Cardiac fibroblast (primary cell): ENCODE measurements at places on chromosomes 11 and 22.

- no peak for DNase-seq
These were observed 139.0 kb upstream of the PITPNB start for GRCh38 chr22:28058036-28058435.

DNA sequence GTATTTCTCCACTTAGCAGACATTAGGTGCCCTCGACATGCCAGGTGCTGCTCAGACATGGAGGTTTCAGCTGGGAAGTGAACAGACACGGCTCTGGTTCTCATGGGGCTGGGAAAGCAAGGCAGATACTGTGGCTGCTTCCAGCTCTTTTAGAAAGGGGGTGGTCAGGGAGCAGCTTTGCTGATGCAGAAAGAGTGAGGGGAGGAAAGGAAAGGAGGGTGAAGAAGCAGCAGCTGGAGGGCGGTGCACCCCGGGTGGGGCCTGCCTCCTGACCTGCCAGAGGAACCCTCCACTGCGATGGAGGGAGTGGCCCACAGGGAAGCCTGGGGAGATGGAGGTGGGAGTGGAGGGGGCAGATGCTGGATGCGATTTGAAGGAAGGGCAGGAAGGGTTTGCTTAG is 76.8 kb downstream of the MORC2 start:
- no peak for DNase-seq

DNA sequence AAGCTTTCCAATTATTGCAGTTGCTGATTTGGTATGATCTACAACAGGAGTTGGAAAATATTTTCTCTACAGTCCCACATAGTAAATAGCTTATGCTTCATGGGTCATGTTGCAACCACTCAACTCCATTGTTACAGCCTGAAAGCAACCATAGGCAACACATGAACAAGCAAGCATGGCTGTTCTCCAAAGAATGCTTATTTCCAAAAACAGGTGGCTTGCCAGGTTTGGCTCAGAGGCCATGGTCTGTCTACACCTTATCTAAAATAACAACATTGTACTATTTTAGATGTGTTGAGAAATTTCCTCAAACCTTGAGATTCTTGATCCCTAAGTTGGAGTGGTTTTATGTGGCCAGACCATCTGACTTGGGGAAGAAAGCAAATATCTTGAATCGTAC is 153.9 kb upstream of the MPPED2 start:
- DNase-seq, result no peak

DNA sequence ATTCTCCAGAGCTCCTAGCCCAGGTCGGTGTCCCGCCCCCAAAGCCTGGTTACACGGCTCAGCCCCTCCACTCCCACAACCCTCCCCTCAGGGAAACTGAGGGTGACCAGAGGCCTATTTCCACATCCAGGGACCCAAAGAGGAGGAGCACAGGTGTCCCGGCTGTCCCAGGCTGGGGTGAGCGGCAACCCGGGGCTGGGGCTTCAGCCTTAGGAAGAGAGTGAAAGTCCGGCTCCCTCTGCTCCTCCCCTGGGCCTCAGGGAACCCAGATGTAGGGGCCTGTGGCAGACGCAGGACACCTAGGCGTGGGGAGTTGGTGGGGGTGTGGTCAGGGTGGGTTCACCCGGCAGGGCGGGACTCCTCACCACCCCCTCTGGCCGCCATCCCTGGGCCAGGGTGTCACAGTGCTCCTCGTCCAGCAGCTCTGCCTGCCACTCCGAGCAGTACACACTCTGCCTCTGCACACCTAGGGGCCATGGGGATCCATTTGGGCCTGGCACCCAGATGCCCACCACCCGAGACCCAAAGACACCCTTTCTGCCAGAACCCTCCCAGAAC is 63.1 kb downstream of the ARFGAP3 start:
- DNase-seq, result no peak

DNA sequence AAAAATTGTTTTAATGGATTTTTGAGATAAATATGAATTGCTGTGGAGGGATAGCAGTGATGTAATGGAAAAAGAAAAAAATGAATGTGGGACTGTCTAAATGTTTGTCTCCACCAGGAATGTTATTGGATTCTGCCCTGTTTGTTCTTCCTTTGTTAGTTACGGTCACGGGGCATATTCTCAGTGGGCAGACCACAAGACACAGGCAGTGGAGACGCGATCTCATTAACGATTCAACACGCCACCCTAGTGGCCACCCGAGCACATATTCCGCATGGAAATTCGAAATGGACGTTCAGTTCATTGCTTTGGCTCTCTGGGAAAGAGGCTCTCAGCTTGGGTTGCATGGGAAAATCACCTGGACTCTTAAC is 151.8 kb upstream of the TTC12 start:
- DNase-seq, result no peak

DNA sequence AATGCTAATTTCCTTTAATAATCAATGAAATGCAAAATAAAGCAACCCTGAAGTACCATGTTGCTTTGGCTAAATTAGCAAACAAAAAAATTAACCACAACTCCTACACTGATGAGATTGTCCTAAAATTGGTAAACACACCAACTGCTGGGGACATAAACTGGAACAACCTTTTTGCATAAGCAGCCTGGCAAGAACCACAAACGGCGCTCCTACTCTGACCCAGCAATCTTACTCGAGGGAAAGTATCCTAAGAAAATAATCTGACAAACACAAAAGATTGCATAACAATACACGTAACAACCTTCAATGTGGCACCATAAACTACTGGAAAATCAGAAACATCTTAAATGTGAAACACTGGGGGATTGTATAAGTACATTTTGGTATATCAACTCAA is 189.8 kb upstream of the PITPNB start:
- no peak for DNase-seq

GRCh38 chr22:48459859-48460823 is 1367.5 kb downstream of the BRD1 start:
- no peak for DNase-seq

DNA sequence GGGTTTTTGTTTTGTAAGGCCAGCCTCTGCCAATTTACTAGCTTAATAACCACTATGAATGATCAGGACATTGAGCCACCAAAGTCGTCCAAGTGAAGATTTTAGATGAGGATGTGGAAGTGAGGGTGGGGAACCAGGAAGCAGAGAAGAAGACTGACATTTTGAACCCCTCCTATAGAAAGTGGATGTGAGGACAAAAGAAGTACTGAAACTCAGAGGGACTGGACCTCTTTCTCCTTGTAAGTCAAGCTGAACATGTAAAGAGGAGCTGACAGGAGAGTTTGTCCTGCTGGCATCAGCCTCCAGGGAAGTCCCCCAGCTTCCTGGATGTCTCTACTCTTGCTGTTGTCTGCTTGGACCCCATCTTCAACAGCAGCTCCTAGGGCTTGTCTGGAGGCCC is 338.2 kb upstream of the NCAM1 start:
- DNase-seq, result no peak

DNA sequence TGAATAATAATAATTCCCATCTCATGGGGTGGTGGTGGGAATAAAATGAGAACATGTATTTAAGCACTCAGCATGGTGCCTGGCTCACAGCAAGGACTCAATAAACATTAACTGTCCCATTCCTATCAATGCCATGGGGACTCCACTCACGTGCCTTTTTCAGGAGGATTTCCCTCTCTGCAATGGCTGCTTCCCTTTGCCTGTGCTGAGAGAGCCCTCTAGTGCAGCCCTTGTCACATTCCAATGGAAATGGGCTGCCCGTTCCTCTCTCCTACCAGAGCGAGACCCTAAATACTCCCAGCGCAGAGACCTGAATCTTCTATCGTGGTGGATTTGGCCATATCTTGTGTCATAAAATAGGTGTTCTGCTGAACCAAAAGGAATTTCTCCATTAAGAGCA is 621.5 kb upstream of the B3GAT1 start:
- DNase-seq, result peak; percentile 1

DNA sequence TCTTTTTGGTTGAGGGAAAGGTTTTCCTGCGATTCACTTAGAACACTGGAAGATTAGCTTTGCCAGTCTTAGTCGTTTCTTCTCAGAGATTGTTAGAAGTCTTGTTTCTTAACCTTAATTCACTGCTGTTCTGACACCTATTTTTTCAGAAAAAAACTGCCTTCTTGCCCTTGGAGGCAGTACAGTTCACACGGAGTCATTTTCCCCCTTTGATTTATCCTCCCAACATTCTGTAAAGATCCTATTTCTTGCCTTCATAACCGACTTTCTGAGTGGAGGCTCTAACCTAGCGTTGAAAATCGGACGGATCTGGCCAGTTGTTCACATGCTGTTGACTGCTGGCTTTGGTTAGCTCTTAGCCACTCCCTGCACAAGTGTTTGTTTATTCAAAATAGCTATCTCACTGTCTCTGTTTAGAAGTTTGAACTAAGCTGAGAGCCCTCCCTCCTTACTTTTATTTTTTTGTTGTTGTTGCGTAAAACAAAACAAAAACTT is 737 bp downstream of the BCL2L13 start:
- peak; percentile 65 for DNase-seq

GRCh38 chr11:79110321-79110720 is 330.5 kb downstream of the TENM4 start:
- no peak for DNase-seq

GRCh38 chr11:5847711-5848110 is 6.0 kb upstream of the OR52E6 start:
- DNase-seq, result no peak

GRCh38 chr11:85088286-85088685 is 538.9 kb downstream of the DLG2 start:
- peak; percentile 29 for DNase-seq
